ENCODE measurements at places on chromosomes 3 and 15.

- no peak for DNase-seq
Measured at GRCh38 chr3:89098964-89099585, 8.3 kb upstream of the EPHA3 start.

DNA sequence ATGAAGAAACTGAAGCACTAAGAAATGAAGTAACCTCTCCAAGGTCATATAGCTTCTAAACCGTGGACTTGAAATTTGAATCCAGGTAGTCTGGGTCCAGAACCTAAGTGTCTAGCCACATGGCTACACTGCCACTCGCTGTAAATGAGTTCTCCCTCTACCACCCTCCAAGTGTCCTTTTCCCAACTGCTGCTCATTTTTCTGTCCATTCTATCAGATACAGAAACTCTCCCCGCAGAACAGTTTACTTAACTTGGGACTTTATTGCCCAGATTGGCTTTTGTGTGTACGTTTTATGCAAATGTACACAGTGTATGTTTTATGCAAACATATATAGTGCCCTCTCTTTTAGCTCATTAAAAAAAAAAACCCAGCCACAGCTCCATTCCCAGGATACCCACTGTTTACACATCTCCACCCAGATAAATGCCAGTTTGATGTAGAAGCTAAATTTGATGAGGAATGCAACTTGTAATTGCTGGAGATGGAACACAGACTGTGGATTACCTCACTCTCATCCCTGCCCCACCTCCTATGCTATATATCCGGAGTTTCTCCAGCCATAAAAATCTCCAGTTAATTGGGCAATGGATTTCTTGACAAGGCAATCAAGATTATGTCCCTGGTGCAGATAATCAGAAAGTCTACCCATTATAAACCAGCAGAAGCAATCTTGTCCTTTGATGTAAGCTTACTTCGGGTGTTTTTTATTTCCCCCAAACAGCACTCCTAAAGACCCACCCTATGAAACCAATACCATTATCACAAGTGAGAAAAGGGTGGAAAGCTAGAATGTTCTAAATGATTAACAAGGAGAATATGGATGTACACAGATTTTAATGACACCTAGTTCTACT lies 42.0 kb downstream of the THBS1 start:
- DNase-seq: no peak

DNA sequence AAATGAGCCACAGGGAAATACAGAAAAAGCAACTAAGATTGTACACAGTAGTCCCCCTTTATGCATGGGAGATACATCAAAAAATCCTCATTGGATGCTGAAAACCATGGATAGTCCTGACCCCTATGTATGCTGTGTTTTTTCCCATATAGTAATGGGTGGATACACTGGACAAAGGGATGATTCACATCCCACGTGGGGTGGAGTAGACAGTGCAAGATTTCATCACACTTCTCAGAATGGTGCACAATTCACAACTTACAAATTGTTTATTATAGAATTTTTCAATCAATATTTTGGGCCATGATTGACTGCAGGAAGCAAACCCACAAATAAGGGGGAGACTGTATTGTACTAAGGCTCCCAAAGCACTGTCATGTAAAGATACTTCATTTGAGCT lies 224.4 kb upstream of the STRIT1 start:
- DNase-seq: no peak

- no peak for DNase-seq
Measured at GRCh38 chr3:130963878-130964277, 62.7 kb downstream of the ASTE1 start.

DNA sequence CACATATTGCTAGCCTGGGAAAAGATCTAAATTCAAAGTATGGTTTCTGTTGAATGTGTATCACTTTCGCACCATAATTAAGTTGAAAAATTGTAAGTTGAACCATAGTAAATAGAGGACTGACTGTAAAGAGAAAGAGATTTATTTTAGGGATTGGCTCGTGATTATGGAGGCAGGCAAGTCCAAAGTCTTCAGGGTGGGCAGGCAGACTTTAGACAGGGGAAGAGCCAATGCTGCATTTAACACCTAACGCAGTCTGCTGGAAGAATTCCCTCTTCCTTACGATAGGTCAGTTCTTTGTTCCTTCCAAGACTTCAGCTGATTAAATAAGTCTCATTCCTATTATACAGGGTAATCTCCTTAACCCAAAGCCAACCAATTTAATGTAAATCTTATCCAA lies 15.8 kb downstream of the C3orf85 start:
- DNase-seq: no peak

- no peak for DNase-seq
Measured at GRCh38 chr15:73009066-73010056, 42.9 kb upstream of the NEO1 start.

GRCh38 chr15:36753173-36753572 lies 173.7 kb downstream of the CDIN1 start:
- DNase-seq: no peak
